ENCODE measurements at places on chromosomes 11 and 22. TPM values are rescaled to one million over a fixed set of nuclear protein-coding genes. Genes with fewer than 3 reads are reported as not detected.
A peak's percentile ranks its signal among the peaks of the same experiment; 100 is the strongest.

Gene XKR3
- not detected for polyA plus RNA-seq

Gene GRK3
- 5.4 TPM for polyA plus RNA-seq

Gene CD248
- polyA plus RNA-seq = 12.0 TPM

Gene HOATZ
- polyA plus RNA-seq = not detected

Gene TMX2
- 73.2 TPM for polyA plus RNA-seq

Gene MMP8
- polyA plus RNA-seq = 0.02 TPM

Gene MUC2
- 0.02 TPM for polyA plus RNA-seq

DNA sequence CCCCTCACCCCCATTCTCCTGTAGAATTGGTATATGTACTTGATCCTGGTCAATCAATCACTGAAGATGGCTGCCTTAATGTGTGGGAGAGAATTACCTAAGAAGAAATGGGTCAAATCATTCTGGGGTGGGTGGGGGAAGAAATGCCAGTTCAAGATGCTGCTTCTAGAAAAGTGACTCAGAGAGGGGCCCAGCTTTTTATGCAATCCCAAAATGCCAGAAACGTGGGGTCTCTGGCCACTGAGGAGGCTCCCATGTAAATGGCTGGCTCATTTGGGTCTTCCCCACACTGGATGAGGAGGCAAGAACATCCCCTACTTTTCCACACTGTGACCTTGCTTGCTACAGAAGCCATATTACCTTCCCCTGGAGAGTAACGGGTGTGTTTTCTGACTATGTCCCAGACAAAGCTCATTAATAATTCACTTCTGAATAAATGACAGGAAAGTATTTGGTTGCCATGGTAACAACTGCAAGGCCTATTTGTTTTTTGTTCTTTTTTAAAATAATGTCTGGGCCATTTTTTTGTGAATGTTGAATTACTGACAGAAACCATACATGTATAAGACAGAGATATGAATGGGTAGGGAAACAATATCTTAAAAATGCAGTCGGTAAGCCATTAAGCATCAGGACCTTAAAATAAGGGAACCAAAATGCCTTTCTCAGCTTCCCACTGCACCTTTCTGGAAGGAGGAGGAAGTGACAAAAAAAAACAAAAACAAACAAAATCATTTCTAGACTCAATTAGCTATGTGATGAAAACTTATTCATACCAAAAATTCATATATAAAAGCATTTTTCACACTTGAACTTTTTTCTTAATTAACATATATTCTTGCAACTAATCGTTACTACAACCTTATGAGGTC lies 32.0 kb downstream of the SLC1A2 start:
- no peak for DNase-seq

DNA sequence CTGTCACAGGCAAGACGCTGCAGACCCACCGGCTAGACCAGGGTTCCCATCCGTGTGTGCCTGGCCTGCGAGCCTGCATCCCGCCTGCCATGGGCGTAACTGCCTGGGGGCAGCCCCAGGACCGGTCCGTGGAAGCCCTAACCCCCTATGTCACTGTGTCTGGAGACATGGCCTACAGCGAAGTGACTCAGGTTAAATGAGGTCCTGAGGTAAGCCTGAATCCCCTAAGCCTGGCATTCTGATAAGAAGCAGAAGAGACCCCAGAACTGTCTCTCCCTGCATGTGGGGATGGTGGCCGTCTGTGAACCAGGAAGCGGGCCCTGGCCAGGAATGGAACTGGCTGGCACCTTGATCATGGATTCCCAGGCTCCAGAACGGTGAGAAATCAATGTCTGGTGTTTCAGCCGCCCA lies 570.1 kb downstream of the BRD1 start:
- DNase-seq = no peak

DNA sequence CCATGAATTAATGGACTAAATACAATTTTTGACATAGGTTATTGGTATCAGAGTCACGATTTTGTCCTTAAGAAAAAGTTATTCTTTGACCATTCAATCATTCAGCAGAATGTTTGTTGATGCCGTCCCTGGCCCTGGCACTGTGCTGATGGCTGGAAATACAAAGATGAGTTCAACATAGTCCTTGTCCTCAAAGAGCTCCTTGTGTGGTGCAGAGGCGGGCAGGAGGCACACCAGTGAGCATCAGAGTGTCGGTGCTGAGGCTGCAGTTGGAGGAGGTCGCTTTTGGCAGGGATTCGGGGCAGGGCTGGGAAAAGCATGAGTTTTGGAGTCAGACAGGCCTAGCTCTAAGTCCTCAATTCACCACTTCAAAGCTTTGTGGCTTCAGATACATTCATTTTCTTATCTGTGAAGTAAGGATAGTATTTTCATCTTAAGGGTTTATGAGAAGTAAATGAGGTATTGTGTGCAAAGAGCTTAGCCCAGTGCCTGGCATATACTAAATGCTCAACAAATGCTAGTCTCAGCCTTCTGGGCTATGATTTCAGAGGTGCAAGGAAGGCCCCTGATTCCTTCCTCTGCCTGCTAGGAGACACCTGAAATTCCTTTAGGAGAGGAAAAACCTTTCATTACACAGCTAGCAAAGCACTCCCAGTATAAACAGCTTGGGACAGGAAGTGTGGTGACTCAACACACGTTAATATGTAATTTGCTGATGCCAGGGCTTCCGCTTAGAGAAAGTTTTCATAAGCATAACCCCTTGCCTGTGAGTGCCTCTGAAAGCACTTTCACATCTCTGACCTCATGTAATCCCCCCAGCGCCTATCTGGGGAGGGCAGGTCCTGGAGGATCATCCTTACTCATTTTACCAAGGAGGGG lies 113.8 kb downstream of the NECTIN1 start:
- no peak for DNase-seq

- DNase-seq = no peak
These were observed 19.9 kb downstream of the RPUSD4 start for GRCh38 chr11:126191379-126192073.

GRCh38 chr22:20553947-20554741 lies 46.7 kb downstream of the MED15 start:
- DNase-seq = no peak

GRCh38 chr11:65593518-65594414 lies 1.8 kb downstream of the KCNK7 start:
- DNase-seq = peak; percentile 83

DNA sequence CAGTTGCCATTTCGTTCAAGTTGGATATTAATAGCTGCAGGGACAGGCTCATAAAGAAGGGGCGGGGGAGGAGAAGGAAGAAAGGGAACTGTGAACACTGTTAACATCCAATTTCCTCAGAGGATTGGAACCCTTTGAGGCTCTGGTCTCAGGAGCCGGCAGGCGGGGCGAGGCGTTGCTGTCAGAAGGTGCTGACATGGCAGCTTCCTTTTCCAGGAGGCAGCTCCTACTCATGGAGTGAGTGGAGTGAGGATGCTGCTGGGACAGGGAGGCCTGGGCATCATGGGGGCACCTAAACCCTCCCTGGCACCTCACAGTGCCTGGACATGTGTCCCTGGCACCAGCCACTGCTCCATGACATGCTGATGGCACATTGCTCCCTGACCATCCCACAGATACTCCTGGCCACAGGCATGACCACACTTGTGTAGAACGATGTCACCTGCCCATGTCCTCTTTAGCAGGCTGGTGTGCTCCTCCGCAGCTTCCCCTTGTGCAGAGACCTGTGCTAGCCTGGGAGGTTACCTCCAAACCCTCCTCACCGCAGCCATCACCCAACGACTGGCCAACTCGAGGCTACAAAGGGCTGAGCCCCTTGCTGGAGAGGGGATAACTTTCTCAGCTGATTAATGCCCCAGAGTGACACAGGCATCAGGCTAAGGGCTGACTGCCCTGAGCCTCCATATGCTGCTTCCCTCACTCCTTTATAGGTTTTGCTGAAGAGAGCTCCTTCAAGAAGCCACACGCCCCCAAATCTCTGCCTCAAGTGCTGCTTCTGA lies 79.6 kb upstream of the NECTIN1 start:
- DNase-seq = no peak

DNA sequence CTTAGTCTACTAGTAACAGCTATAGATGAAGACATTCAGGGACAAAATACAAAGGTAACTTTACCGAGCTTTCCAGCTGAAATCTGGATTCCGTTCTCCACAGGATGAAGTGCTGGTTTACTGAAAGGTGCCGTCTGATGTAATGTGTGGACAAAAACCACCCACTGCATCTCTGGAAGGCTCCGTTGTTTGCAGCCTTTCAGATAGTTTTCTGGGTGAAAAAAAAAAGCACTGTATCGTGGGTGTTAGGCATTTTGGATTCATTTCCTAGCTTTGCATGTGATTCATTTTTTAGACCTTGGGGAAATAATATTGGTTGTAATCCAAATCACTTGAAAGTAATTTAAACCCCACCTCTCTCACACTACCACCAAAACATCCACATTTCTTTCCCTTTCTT lies 10.4 kb downstream of the JAM3 start:
- no peak for DNase-seq

GRCh38 chr11:61113201-61113600 lies 10.9 kb downstream of the CD5 start:
- no peak for DNase-seq

DNA sequence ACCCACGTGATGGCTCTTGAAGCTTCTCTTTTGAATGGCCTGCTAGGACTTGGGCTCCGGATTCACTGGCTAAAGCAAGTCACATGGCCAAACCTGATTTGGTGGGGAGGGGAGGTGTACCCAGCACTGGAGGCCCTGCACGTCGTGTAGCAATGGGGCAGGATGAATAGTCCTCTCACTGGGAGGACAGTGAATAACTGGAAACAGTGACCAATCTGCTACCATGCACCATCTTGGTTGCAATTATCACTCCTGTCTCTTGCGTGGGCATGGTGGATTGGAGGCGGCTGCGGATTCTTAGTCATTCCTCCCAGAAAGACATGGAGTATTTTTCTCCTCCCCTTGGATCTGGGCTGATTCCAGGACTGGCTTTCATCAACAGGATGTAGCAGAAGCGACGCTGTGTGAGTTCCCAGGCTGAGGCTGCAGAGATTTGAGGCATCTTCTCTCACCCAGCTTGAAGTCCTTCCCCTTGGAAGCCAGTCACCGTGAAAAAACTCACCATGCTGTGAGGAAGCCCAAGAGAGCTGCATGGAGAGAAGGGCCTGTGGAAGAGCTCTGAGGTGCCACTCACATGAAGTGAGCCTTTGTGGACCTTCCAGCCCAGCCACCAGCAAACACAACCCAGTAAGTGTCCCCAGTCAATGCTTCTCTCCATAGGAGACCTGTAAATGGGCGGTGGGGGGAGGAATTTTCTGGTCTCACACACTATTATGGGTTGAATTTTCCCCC lies 70.4 kb downstream of the IGLL1 start:
- DNase-seq = peak; percentile 36

DNA sequence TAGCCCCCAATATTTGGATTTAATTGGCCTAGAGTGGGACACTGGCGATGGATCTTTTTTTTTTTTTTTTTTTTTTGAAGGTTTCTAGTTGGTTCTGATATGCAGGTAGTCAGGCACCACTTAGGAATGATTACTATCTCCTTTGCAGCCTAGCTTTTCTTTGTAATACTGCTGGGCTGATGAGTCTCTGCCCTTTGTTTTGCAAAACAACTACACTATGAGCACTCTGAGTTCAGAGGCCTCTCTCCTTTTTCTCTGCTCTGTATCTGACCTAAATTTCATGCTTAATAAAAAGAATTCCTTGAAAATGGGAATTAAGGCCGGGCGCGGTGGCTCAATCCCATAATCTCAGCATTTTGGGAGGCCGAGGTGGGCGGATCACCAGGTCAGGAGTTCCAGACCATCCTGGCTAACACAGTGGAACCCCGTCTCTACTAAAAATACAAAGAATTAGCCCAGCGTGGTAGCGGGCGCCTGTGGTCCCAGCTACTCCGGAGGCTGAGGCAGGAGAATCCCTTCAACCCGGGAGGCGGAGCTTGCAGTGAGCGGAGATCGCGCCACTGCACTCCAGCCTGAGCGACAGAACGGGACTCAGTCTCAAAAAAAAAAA lies 1312.3 kb downstream of the FAM181B start:
- no peak for DNase-seq

DNA sequence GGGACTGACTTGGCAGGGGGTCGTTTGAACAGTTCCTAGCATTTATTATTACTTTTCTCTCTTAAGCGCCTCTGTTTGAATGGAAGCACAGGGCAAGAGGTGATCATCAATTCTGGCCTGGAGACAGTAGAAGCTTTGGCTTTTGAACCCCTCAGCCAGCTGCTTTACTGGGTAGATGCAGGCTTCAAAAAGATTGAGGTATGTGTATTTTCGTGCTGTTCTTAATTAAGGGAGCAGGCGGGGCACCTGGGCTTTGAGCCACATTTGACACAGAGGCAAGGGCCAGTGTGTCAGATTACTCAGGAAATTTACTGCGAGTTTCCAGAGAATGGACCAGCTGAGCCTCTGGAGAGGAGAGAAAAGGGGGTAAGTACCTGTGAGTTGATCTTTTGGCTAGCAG lies 102.4 kb upstream of the SORL1-AS1 start:
- no peak for DNase-seq

GRCh38 chr11:1307998-1308742 lies 1.3 kb downstream of the TOLLIP start:
- DNase-seq = no peak

DNA sequence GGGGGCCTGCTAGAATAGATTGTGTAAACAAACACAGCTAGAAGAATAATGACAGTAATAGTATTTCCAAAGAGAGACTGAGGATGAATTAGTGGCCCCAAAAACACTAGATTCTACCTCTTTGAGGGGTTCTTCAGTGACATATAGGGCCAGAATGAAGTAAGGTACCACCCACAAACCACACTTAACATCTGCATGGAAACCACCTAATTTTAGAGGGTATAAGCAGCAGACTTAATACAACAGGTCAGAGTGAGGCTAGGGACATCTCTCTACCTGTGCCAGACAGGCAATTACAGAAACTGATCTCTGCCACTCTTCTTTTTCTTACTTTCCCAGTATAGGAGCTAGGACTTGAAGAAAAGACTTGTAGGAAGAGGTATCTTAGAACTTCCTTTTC lies 20.1 kb downstream of the ELP4 start:
- no peak for DNase-seq

GRCh38 chr11:5992604-5993251 lies 5.9 kb upstream of the OR52L1 start:
- no peak for DNase-seq

DNA sequence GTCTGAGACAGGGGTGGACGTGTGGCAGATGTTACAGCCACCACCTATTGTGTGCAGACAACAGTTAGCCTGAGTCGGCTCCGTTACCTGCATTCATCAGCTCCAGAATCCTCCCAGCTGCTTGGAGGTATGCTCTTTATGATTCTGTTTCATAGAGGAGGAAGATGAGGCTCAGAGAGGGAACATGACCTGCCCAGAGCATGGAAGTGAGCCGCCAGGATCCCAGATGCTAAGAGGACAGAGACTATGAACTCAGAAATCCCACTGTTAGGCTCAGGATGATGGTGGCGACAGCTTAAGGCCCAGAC lies 1.5 kb downstream of the EMID1 start:
- DNase-seq = no peak

- no peak for DNase-seq
These were observed 4.7 kb upstream of the AP1B1 start for GRCh38 chr22:29393019-29393608.

- no peak for DNase-seq
These were observed 43.6 kb downstream of the SYN3 start for GRCh38 chr22:33014621-33015020.

DNA sequence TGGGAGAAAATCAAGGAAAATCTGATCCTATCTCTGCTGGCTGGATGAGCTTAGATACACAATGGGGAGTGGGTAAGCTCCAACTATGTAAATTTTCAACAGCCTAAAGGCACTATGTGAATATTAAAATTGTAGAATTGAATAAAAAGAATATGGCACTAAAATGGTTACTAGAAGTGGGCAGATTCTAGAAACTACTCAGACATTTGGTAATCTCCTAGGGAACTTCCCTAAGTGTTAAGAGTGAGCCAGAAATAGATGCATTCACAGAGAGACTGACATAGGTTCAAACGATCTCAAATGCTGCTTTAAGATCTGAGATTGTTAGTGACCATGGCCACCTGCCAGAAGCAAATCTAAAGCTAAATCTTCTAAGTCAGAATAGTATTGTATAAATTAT lies 4.3 kb upstream of the OR52E1 start:
- DNase-seq = no peak
